ENCODE measurements at places on chromosomes 2 and 18.

DNA sequence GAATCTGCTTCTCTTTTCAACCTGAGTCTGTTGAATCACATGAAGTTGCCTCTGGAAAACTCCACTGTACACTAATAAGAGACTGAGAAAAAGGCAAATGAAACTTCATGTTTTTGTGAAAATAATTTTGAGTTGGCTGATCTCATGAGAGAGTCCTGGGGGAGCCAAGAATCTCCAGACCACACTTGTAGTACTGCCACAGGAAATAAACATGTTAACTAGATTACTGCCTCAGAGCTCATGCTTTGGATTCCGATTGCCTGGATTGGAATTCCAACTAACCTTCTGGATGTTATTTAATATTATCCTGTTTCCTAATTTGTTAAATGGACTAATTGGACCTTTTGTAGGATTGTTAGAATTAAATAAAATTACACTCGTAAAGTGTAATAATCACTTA is 25.2 kb downstream of the NUP35 start:
- H3K27ac ChIP-seq: no peak overlapping the region
- H3K4me3 ChIP-seq: no peak overlapping the region
- DNase-seq: no peak
- H3K27me3 ChIP-seq: no peaks in the 10 kb centered on the region

DNA sequence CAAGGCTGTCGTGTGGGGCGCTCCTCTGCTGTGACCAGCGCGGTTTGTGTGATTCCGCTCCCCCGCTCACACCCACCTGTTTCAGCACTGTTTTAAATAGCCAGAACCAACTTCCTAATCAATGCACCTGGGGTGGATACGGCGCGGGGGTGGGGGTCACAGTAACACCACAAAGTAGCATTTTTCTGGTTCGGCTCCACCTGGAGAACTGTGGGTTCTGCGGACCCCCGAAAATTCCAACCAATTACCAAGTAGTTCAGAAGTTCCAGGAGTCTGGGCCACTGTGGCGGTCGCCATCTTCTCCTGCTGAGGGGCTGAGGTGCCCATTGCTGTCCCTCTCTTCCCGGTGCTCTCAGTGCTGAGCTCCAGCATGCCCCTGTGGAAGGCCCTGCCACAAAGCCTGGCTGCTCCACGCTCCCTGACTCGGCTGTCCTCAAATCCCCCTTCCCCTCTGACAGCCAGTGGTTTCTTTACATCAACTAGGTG is 79.4 kb downstream of the GFPT1 start:
- H3K4me1 ChIP-seq: peaks cover 14% of the 10 kb centered on the region
- DNase-seq: no peak
- no peaks in the 10 kb centered on the region for H3K36me3 ChIP-seq
- H3K27ac ChIP-seq: no peak overlapping the region
- peaks cover 70% of the 10 kb centered on the region for H3K27me3 ChIP-seq
- H3K4me3 ChIP-seq: peak overlapping the region; percentile 73

- H3K27ac ChIP-seq: no peak overlapping the region
- H3K27me3 ChIP-seq: no peaks in the 10 kb centered on the region
- no peak for DNase-seq
- no peaks in the 10 kb centered on the region for H3K36me3 ChIP-seq
These were observed 52.0 kb downstream of the CXCR4 start for GRCh38 chr2:136065907-136066306.

DNA sequence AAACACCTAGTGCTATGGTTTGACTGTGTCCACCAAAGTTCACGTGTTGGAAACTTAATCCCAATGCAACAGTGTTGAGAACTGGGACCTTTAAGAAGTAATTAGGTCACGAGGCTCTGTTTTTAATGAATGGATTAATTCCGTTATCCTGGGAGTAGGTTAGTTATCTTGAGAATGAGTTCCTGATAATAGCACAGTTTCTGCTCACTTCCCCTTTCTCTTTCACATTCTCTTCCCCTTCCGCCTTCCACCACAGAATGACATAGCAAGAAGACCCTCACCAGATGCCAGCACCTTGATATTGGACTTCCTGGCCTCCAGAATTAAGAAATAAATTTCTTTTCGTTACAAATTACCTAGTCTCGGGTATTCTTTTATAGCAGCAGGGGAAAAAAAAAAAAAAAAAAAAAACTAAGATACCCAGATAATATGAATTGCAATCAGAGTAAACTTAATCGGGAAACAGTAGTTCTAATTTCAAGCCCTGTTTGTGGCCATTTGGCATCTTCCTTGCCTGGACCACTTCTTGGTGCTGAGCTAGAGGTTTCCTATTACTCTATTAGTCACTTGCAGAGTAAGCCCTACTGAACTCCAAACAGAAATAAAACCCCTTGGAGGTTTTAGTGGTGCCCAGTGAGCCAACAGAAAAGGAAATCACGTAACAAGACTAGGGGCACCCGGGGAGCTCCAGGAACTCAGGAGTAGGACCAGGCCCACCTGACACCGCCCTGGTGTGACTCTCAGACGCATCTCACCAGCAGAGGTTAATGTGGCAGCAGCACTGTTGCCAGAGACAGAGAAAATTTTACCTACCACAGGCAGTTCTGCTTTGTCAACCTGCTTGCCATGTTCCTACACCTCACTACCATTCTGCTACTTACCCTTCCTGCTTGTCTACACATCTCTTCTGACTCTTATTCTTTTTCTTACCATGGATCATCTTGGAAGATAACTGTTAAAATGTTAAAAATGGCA is 147.6 kb upstream of the CAB39 start:
- no peaks in the 10 kb centered on the region for H3K4me1 ChIP-seq
- H3K36me3 ChIP-seq: no peaks in the 10 kb centered on the region
- no peak overlapping the region for H3K4me3 ChIP-seq
- H3K27me3 ChIP-seq: peaks cover 22% of the 10 kb centered on the region
- H3K27ac ChIP-seq: no peak overlapping the region

DNA sequence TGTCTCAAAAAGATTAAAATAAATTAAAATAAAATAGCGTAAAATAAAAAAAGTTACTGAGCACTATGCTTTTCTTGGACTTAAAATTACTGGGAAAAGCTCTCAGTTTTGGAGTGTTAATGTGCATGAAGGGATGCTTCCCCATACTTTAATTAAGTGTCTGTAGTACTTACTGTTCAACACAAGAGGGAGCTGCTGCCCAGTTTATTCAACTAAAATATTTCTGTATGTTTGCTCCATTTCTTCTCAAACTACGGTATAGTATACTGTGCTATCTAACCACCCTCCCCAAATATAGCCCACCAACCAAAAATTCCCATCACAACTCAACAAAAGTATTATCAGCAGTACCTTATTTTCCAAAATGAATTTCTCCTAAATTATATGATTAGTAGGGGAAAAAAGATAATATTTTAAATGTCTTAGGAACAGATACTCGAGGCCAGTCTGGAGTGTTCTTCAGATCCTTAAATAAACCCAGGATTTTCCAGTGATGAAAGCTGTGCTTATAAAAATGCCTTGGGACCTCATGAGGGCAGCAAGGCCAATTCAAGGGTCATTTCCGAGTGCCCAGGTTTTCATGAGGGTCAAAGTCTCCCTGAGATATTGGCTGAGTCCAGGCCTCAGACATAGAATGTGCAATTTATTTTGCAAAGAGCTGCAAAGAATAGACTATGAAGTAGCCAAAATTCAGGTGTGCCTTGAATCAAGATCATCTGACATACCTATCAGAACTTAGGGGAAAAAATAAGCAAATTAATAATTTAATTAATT is 64.1 kb downstream of the CHRNA1 start:
- H3K27ac ChIP-seq: no peak overlapping the region
- H3K36me3 ChIP-seq: no peaks in the 10 kb centered on the region
- no peak overlapping the region for H3K4me3 ChIP-seq
- peaks cover 28% of the 10 kb centered on the region for H3K27me3 ChIP-seq

DNA sequence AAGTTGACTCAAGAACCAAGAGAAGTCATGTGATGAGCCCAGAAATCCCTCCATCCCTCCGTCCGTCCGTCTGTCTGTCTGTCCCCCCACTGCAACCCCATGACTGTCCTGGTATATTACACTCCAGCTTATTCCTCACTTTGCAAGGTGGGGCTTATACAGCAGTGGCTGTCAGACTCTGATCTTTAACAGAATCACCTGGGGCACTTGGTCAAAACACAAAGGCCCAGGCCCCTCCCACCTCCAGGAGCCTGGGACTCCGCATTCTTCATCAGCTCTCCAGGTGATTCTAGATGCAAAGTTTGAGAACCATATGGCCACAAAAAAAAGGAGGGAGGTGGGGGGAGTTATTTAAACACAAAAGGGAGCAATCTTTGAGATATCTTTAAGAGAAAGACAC is 61.4 kb downstream of the MYO5B start:
- peaks cover 25% of the 10 kb centered on the region for H3K27me3 ChIP-seq
